Stimulated activated CD8-positive, alpha-beta memory T cell treated with anti-CD3 and anti-CD28 coated beads, Interleukin-4, amount 100 ng/mL, for 4 hours (primary cell): ENCODE measurements at places on chromosomes 16 and 17.
A peak's percentile ranks its signal among the peaks of the same experiment; 100 is the strongest.

GRCh38 chr17:60354223-60354622 lies 37.7 kb downstream of the USP32 start:
- no peak for DNase-seq

DNA sequence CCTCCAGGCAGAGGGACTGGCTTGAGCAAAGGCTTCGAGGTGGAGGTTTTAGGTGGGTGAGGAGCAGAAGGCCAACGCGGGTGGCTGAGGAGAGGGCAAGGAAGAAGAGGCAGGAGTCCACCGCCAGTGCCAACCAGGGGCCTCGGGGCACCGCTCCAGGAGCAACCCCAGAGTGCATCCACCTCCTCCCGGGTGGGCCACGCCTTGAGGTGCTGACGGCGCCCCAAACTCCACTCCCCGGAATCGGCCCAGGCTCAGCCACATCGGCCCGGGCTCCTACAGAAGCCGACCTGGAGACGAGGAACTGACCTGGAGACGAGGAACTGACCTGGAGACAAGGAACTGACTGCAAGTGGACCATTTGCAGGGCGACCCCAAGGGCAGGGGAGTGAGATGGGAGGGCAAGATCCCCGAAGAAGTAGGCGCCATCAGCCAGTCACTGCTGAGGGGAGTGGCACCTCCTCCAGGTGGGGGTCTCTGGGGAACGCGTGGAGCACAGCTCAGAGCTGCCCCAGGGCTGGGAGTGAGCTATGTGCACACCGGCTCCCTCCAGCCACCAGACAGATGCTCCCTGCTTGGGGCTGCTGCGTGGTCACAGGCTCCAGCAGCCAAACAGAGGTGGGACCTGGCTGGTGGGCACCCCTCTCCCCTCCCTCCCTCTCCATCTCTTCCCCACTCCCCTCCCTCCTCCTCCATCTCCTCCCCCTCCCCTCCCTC lies 29.2 kb upstream of the CBFA2T3 start:
- DNase-seq: no peak

- DNase-seq: no peak
Measured at GRCh38 chr16:88310796-88311605, 71.8 kb upstream of the ZNF469 start.

GRCh38 chr17:17819561-17819995 lies 17.2 kb downstream of the SREBF1 start:
- DNase-seq: peak; percentile 45

DNA sequence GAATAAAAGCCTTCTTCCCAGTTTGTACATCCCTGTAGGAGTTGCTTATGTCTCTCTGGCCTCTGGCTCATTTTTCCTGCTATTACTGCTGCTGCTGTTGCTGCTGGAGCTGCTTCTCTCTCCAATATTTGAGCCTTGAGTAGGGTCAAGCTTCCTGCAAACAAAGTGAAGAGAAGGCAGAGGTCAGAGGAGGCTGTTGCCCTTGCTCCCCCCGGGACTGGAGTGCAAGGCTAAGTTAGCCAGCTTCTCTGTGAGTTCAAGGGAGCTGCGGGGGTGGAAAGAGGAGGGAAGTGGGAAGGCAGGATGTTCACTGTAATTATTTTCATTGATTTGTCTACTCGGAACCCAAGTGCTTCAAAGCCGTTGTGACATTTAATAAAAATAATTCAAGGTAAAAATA lies 77.0 kb upstream of the TMEM132E start:
- no peak for DNase-seq

- DNase-seq: no peak
Measured at GRCh38 chr16:68948230-68948910, 105.0 kb downstream of the TANGO6 start.

GRCh38 chr17:76376318-76377133 lies 7.9 kb upstream of the SPHK1 start:
- DNase-seq: no peak

GRCh38 chr17:82018989-82019689 lies 3.5 kb downstream of the CENPX start:
- DNase-seq: no peak

- no peak for DNase-seq
Measured at GRCh38 chr16:47320546-47321310, 140.1 kb downstream of the ITFG1 start.

GRCh38 chr16:68528233-68528632 lies 10.9 kb upstream of the ZFP90 start:
- DNase-seq: no peak

DNA sequence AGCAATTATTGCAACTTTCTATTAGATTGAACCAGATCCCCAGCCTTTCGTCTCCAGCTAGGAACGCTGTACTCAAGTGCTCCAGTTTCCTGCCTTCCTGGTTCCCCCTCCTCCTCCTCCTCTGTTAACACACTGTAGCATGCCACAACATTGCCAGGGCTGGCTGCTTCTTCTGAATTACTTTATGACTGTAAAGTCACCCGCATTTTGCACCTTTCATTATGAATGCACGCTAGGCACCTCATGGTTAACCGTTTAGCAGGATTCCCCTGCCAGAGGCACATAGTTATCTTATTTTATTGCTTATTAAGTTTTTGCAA lies 4.5 kb downstream of the ZNF423 start:
- no peak for DNase-seq

GRCh38 chr17:40487371-40488020 lies 13.9 kb downstream of the TNS4 start:
- DNase-seq: no peak
